Thymus (tissue), 14 donors: ENCODE measurements at places on chromosomes 4 and X. TPM values are rescaled to one million over a fixed set of nuclear protein-coding genes. Genes with fewer than 3 reads are reported as not detected.

PAGE2 gene
- polyA plus RNA-seq, result 1.1 TPM

ESX1 gene
- 0.05 TPM for polyA plus RNA-seq

C4orf51 gene
- not detected for polyA plus RNA-seq

HERC3 gene
- polyA plus RNA-seq, result 9.1 TPM

MSX1 gene
- polyA plus RNA-seq, result 1.8 TPM

DIPK2B gene
- polyA plus RNA-seq, result 3.9 TPM

ERVMER34-1 gene
- 0.25 TPM for polyA plus RNA-seq

CLNK gene
- 2.6 TPM for polyA plus RNA-seq

SUPT20HL2 gene
- polyA plus RNA-seq, result not detected

GAGE12J gene
- polyA plus RNA-seq, result not detected

AKAP4 gene
- polyA plus RNA-seq, result 0.05 TPM
